NCI-H1105 treated with DMSO at 0.1 percent for 48 hours (cell line): ENCODE measurements at places on chromosomes 4 and X.

- DNase-seq = no peak
These were observed 195.7 kb upstream of the GK2 start for GRCh38 chr4:79603681-79604080.

- DNase-seq = no peak
These were observed 132.3 kb downstream of the HMX1 start for GRCh38 chr4:8739317-8739716.

DNA sequence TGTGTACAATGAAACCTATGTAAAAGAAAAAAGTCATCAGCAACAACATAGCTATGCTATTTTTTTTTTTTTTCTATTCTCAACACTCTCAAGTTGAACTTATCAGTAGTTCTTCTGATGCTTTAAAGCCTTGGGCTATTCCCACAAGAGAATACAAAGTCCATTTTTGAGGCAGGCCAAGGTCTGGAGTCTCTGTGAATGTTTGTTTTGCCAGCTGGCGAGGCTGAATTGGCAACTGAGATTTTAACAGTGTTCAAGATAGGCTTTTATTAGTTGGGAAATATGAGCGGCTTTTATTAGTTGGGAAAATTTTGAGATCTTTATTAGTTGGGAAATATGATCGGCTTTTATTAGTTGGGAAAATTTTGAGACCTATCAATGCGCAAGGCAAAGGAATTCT lies 336.6 kb downstream of the SLITRK2 start:
- no peak for DNase-seq

GRCh38 chrX:65098851-65099250 lies 122.6 kb upstream of the ZC4H2 start:
- no peak for DNase-seq

DNA sequence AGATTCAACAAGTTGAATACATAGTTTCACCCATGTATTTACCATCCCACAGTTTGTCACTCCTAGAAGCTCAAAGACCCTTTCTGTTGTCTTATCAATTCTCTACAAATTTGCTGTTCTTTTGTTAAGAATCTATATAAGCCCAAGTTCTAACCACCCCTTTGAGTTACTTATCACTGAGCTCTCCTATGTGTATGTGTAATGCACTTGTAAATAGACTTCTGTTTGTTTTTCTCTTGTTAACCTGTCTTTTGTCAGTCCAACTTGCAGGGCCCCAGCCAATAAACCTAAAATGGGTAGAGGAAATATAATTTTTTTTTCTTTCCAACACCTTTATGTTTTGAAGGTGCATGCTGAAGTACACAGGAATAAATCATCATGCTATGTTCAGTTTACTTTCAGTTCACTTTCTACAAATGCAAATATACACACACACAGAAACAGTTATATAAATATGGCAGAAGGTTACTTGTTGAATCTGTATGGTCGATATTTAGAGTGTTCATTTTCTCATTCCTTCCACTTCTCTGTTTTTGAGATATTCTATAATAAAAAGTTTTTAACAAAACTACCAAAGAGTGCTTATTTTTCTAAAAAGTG lies 22.3 kb upstream of the CLOCK start:
- no peak for DNase-seq

DNA sequence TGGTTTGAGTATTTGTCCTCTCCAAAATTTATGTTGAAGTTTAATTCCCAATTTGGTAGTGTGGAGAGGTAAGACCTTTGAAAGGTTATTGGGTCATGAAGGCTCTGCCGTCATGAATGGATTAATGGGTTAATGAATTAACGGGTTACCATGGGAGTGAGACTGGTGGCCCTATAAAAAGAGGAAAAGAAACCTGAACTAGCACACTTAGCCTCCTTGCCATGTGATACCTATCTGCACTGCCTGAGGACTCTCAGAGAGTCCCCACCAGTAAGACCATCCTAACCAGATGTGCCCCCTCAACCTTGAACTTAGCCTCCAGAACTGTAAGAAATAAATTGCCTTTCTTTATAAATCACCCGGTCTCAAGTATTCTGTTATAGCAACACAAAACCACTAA lies 39.3 kb downstream of the PAGE1 start:
- no peak for DNase-seq

GRCh38 chrX:40266490-40267333 lies 169.0 kb upstream of the BCOR start:
- peak; percentile 38 for DNase-seq

GRCh38 chr4:85769009-85769408 lies 294.1 kb downstream of the ARHGAP24 start:
- DNase-seq = no peak

GRCh38 chr4:122895336-122895995 lies 26.9 kb downstream of the NUDT6 start:
- DNase-seq = no peak

GRCh38 chrX:77453190-77453589 lies 6.0 kb downstream of the FGF16 start:
- DNase-seq = no peak

DNA sequence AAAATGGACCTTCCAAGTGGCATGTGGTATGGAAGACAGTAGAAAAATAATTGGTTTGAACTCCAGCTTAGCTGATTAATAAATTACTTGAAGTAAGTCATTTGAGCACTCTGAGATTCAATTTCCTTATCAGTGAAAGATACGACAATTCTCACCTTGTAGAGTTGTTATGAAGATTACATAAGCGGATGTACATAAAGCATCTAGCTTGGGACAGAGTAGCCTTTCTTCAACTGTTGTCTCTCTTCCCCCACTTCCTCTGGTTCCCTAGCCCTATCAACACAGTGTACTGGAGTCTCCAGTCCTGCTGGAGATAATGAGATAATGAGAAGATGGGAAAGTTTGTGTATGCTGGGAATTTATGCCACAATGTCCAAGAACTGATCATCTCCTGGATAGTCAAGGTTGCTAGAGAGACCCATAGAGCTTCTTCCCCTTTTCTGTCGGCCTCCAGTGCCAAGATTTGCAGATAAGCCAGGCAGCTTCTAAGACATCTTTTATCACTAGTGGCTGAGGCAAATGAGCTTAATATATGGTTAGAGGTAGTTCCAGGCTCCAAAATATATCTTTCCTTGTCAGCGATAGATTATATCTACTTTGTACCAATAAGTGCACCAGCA lies 33.9 kb downstream of the VSIG4 start:
- DNase-seq = no peak

GRCh38 chr4:122806981-122807679 lies 19.5 kb upstream of the FGF2 start:
- no peak for DNase-seq

- no peak for DNase-seq
These were observed 186.4 kb downstream of the DCTD start for GRCh38 chr4:182730791-182731190.

- no peak for DNase-seq
These were observed 86.8 kb upstream of the NPFFR2 start for GRCh38 chr4:71944956-71945355.

DNA sequence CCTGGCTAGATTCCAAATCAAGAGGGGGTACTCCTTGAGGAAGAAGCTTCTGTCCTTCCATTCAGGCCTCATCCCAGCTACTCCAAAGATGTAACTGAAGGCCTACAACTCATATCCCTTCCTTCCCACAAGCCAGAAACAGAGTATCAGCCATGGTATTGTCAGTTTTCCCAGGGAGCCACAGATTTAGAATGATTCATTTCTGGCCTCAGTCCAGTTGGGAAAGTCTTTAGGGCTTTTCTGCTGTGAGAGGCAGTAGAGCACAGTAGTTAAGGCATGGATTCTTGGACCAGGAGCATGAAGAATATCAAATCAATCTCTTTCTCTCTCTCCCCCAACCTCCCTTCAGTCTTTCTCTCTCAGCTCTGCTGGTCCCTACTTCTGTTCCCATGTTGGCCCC lies 505.0 kb downstream of the BCOR start:
- no peak for DNase-seq

- DNase-seq = no peak
These were observed 1697.1 kb downstream of the STIM2 start for GRCh38 chr4:28557755-28558154.

- no peak for DNase-seq
These were observed 63.8 kb upstream of the ANXA10 start for GRCh38 chr4:168028568-168028967.

DNA sequence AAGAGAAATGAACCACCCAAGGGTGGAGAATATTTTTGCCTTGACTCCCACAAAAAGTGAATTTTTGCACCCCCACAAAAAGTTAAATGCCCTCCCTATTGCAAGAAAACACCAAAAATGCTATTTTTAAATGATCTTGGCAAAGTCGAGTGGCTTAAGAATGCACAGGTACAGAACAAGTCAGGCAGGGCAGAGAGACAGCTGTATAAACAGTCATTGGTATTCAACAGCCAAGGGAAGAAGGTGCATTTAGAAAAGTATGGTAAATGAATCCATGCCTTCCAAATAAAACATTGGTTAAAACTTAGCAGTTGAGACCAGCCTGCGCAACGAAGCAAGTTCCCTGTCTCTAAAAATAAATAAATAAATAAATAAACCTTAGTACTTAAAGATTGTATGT lies 169.3 kb downstream of the CHIC2 start:
- DNase-seq = no peak

DNA sequence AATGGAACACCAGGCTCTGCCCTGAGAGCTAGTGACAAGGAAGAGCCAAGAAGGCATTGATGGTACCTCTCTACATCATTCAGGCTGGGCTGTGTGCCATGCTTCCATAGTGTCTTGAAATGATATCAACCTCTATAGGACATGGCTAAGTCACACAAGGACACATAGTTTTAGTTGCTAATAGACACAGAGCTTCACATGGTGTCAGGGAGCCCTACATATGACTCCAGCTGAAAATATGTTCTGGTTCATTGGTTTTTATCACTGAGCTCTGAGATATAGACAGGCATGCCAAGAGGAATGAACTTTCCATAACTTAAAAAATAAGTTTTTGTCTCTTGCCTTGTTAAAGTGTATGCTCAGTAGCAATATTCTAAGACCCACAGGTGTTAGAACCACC lies 72.1 kb upstream of the PRKG2 start:
- no peak for DNase-seq

GRCh38 chr4:174198828-174199227 lies 84.6 kb downstream of the FBXO8 start:
- no peak for DNase-seq

DNA sequence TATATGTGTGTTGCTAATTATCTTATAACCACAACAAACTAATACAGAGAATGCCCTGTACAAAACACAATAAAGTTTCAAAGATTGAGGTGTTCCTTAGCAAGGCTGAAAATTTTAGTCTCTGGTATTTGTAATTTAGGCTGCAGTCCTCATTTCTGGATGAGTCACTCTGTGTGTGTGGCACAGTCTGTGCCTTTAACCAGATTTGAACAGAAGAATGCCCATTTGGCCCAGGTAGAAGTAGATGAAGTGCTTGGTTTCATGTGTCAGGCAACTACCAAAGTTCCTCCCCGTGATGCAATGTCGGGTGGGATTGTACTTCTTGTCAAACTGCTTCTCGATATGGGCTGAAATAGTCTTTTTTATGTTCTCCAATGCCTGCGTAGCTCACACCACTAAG lies 91.6 kb upstream of the H2AZ1 start:
- no peak for DNase-seq

DNA sequence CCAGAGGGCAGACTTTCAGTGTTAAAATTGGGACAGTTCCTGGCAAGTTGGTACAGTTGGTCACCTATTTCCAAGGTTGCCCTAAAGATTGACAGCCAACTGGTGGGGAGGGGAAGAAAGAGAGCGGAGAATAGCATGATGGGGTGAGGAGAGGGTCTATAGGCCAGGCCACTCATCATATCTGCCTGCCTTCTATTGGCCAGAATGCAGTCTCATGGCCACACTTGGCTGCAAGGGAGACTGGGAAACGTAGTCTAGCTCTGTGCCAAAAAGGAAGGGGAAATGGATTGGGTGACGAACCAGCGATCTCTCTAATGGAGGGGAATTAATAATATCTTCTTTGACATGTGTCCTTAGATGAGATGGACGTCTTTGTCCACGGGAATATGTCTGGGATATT lies 197.4 kb upstream of the ATP6AP2 start:
- DNase-seq = no peak

DNA sequence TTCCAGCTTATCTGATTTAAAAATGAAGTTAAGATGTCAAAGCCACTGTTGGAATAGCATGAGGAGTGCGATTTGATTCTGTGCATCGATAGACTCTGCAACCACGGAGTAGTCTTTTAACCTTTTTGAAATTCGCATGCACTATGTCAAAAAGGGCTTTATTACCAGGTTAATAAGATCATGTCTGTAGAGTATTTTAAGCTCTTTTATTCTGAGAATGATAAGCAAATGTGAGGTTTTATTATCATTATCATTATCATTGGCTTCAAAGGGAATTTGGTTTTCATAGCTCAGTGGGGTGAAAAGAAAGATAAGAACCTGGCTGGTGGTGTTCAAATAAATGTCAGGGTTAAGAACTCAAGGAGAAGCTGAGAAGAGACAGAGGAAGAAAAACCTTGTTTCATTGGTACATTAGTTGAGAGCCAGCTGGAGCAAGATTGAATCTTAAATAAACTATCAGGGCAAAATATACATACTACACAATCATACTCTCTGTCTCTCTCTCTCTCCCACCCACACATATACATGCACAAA lies 102.6 kb downstream of the MMRN1 start:
- no peak for DNase-seq

- DNase-seq = no peak
These were observed 2687.3 kb downstream of the PCDH7 start for GRCh38 chr4:33407496-33407895.

- no peak for DNase-seq
These were observed 1042.1 kb upstream of the LCORL start for GRCh38 chr4:19063662-19064061.

- peak; percentile 33 for DNase-seq
These were observed 97.4 kb downstream of the COL4A5 start for GRCh38 chrX:108537005-108537404.
